ENCODE measurements at places on chromosomes 3 and 15.
A peak's percentile ranks its signal among the peaks of the same experiment; 100 is the strongest.

GRCh38 chr3:108329947-108330346 lies 33.6 kb downstream of the HHLA2 start:
- no peak for DNase-seq

DNA sequence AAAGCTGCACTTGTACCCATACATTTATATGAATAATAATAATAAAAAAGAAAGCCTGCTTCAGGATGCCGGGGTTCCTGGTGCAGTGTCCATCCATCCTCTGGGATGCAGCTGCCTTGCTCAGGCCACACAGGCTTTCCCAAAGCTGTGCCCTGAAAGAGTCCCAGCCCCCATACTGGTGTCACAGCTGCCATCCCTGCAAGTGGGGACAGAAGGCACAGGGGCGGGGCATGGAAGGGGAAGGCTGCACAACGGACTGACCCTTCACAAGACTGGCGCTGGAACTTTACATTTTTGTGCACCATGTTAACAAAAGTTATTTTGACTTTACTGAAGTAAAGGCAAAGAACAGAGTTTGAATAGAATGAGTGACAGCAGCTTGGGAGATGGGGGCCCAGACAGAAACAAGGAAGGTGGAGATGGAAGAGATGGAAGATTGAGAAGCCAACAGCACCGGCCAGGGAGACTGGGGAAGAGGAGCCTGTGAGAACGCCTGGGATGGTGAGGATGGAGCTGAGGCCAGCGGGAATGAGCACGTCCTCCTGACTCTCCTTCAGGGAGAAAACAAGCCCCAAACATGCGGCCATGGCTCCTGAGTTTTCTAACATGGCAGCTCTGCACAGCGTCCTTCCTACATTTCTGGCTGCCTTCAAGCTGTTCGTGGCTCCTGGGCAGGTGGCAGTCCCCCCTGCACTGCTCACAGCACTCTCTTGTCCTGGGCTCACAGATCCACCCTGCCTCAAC lies 73.1 kb downstream of the ABTB1 start:
- no peak for DNase-seq

GRCh38 chr3:14520967-14521366 lies 19.2 kb downstream of the GRIP2 start:
- DNase-seq = peak; percentile 15

DNA sequence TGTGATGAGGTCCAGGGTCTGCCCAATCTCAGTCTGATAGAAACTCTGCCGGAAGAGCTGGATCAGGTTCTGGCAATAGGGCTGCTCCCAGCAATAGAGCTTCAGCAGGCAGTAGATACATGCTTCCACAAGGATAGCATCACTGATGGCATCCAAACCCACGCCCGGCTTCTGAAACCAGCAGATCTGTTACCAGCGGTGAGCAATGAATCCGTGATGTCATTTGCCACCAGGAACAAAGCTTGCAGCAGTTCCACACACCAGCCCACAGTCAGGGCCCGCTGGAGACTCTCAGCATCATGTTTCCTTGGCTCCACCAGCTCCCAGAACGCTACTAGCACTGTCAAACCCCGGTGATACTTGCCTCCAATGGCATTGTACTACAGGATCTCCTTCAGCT lies 19.3 kb upstream of the TTBK2 start:
- DNase-seq = no peak

- peak; percentile 66 for DNase-seq
Observed at GRCh38 chr3:38039899-38040261, 872 bp downstream of the DLEC1 start.

DNA sequence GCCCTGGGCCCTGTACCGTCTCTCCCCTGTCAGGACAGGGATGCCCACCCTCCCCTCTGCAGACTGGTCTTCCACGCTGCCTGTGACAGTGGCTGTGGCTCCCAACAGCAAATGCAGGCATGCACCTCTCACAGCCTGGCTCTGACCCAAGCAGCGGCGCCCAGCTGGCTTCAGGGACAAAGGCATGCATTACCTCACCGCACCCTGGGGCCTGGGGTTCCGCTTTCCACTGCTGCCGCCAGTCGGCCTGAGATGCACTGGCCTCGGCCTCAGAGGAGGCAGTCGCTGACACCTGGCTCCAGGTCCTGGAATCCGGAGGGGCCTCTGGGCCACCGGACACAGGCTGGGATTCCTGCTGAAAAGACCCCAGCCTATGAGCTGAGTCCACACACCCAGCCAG lies 70.3 kb downstream of the SCN5A start:
- DNase-seq = peak; percentile 72

GRCh38 chr3:193790086-193790990 lies 197.3 kb downstream of the OPA1 start:
- no peak for DNase-seq

- DNase-seq = no peak
Observed at GRCh38 chr3:45135959-45136358, 10.2 kb downstream of the CDCP1 start.

DNA sequence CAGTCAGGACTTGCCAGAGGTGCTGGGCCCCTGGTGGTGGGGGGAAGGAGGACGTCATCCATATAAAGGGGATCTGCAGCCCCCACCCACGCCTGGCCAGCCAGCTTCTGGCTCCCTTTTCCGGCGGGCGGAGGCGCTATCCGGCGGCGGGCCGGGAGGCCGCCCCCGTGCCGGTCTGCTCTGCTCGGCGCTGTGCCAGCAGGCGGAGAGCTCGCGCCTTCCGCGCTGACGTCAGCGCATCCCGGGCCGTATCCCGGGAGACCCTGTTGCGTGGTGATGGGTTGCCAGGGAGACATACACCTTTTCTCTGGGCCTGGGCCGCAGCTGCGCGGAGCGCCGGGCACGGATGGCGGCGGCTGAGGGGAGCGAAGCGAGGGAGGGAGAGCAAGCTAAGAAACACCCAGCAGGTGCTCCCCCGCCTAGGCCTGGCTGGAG lies 1.1 kb downstream of the FAM131A start:
- DNase-seq = peak; percentile 93

- DNase-seq = peak; percentile 64
Observed at GRCh38 chr3:180680097-180680430, 775 bp upstream of the CCDC39 start.

DNA sequence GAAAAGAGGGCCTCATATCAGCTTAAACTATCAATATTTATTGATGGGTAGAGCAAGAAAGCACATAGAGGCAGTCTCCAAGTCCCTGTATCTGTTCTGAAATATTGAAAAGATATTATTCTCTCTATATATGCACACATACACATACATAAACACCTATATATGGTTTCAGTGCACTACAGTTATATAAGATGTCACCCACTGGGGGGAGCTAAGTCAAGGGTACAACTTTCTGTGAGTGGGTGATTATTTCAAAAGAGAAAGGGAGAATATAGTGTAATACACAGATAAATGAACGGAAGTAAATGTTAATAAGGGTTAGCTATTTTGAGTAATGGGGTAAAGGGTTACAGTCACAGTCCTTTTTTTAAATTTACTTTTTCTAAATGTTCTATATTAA lies 8.8 kb downstream of the SNTN start:
- DNase-seq = no peak

DNA sequence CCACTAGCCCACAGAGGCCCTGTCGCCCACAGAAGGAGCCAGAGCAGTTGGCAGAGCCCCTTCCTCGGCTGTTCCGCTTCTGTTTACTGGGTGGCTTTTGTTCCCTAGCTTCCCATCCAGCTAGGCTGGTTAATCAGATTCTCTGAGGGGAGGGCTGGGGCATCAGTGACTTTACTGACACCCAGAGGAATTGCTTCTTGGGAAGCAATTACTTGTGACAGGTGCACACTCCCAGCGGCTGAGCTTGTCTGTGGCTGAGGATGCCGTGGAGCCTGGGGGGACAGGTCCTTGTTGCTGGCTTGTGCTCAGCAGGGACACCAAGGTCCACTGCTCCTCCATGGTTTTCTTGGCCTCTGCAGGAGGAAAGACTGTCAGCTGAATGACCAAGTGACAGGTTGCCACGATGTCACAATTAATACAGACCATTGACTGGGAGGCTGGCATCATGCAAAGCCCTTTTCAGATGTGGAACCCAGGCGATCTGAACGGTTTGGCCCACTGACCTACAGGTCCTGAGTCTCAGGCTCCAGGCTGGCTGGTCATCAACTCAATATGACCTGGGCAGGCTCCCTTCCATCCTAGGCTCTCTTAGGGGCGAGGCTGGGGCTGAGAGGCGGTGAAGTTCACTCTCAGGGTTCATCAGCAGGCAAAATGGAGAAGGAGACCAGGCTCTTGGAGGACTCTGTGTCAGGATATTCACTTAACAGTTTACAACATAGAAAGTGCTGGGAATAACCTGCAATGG lies 31.8 kb upstream of the SFMBT1 start:
- peak; percentile 17 for DNase-seq

DNA sequence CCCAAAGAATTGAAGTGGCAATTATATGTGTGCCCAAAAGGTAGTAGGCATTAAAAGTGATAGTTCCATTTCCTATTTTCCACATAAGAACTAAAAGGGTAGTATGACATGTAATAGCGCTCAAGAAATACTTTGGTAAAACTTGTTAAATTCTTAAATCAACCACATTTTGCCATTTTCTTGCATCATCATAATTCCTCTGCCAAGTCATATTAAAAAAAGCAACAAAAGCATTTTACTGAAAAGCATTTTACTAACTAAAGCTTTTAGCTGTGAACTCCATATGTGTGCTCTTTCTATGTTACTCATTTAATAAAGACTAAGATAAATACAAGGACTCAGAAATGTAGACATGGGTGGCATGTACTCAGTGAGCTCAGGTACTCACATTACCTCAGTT lies 70.1 kb downstream of the GPR160 start:
- DNase-seq = no peak

All from H9 (cell line).